Right lobe of liver (tissue), 6 donors: ENCODE measurements at places on chromosomes 5 and 9. TPM values are rescaled to one million over a fixed set of nuclear protein-coding genes. Genes with fewer than 3 reads are reported as not detected.

Gene PCDHA10
- total RNA-seq: not detected

Gene GMCL2
- not detected for total RNA-seq

Gene PCDHGA6
- 0.74 TPM for total RNA-seq

Gene CDX1
- not detected for total RNA-seq

DNA sequence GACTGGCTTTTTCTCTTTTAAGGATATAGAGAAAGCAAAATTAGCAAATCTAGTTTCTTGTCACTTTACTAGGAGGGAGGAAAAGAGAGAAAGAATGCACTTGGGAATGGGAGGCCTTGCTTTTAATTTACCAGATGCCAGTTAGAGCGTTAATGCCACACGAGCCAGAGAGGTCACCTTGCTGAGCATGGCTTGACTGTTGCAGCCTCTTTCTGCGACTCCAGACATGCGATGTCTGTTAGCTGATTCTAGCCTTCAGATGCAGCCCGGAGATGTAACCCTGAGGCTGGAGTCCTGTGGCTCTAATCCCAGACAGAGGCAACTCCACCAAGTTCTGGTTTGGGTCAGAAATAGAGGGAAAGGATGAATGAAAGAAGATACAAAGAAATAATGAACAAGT lies 152.5 kb downstream of the TRIO start:
- DNase-seq: no peak
- no peaks in the 10 kb centered on the region for H3K4me1 ChIP-seq
- H3K27me3 ChIP-seq: no peaks in the 10 kb centered on the region
- no peak overlapping the region for H3K4me3 ChIP-seq

DNA sequence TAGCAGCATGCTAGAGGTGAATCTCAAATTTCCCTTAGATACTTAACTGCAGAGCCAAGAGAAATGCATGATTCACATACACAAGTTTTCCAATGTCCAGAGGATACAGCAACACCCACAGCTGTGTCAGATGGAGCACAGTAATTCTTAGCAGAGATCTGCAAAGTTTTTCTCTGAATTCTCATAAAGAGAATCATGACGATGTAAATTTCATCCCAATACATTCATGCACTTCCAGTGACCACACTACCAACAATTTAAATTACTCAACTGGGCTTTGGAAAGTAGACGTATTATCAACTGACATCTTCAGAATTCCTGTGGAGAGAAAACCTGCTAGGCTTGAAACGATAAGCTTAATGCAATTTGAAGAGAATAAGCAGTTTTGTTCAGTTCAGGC lies 378.8 kb upstream of the TLE4 start:
- no peaks in the 10 kb centered on the region for H3K36me3 ChIP-seq
- DNase-seq: no peak
- H3K4me1 ChIP-seq: no peaks in the 10 kb centered on the region
- no peaks in the 10 kb centered on the region for H3K27me3 ChIP-seq
- no peak overlapping the region for H3K27ac ChIP-seq
- no peak overlapping the region for H3K4me3 ChIP-seq

DNA sequence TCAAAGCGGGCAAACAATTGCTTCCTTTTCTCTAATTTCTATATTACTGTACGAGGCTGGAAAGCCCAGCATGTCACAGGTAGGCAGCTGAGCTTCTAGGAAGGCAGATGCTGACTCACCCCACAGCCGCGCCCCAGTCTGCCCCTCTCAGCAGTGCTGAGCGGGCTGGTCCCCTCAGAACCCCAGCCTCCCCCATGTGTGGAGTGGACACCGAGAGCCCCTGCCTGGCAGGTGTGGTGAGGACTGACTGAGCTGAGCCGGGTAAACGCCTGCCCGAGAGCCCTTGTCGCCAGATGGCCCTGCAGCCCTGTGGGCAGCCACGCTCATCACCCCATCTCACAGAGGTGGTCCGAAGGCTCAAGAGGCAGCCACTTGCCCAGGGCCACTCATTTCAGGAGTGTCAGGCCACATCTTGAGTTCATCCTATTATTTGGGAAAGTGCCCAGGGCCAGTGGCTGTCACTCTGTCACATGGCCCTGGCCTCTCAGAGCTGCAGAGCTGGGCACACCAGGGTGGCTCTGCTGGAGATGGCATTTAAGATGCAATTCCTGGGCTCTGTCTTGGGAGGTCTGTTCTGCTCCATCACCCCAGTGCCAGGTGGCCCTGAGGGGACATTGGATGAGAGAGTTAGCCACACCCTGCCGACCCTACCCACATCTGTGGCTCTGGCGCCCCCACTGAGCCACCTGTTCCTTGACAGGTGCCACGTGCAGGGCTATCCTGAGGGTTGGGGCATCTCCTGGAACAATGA lies 12.4 kb downstream of the CARD19 start:
- H3K4me1 ChIP-seq: no peaks in the 10 kb centered on the region
- H3K27me3 ChIP-seq: no peaks in the 10 kb centered on the region
- no peak overlapping the region for H3K4me3 ChIP-seq
- peak; percentile 49 for DNase-seq
- peaks cover 5% of the 10 kb centered on the region for H3K36me3 ChIP-seq

- no peaks in the 10 kb centered on the region for H3K36me3 ChIP-seq
- H3K4me3 ChIP-seq: no peak within 1 kb of the TSS
- no peaks in the 10 kb centered on the region for H3K27me3 ChIP-seq
- H3K4me1 ChIP-seq: no peaks in the 10 kb centered on the region
- DNase-seq: peak; percentile 64
- H3K27ac ChIP-seq: peak within 1 kb of the TSS; percentile 22
These were observed at the start of gene SH2D3C for GRCh38 chr9:127778280-127779135. SH2D3C (minus strand) TSS chr9:127778666; CDS start chr9:127778627, 39 bp downstream.

DNA sequence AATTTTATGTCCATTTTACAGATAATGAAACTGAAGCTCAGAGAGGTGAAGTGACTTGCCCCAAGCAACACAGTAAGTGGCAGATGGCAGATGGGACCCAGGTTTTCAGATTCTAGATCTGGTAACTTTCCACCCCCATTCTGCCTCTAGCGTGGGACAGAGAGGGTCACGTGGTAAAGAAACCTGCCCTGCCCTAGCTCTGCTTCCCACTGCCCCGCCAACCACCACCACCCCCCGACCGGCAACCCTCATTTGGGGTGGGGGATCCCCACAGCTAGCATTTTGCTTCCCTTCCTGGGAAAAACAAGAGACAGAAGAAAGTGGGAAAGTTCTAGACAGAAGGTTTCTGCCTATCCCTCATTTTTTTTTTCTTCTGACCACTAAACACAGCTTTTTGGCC lies 172.5 kb downstream of the ACTL7B start:
- H3K36me3 ChIP-seq: no peaks in the 10 kb centered on the region
- H3K27ac ChIP-seq: no peak overlapping the region
- no peak overlapping the region for H3K4me3 ChIP-seq
